ENCODE measurements at places on chromosomes 1 and 21.

- DNase-seq: no peak
These were observed 57.2 kb downstream of the TGFBR3 start for GRCh38 chr1:91828583-91829281.

DNA sequence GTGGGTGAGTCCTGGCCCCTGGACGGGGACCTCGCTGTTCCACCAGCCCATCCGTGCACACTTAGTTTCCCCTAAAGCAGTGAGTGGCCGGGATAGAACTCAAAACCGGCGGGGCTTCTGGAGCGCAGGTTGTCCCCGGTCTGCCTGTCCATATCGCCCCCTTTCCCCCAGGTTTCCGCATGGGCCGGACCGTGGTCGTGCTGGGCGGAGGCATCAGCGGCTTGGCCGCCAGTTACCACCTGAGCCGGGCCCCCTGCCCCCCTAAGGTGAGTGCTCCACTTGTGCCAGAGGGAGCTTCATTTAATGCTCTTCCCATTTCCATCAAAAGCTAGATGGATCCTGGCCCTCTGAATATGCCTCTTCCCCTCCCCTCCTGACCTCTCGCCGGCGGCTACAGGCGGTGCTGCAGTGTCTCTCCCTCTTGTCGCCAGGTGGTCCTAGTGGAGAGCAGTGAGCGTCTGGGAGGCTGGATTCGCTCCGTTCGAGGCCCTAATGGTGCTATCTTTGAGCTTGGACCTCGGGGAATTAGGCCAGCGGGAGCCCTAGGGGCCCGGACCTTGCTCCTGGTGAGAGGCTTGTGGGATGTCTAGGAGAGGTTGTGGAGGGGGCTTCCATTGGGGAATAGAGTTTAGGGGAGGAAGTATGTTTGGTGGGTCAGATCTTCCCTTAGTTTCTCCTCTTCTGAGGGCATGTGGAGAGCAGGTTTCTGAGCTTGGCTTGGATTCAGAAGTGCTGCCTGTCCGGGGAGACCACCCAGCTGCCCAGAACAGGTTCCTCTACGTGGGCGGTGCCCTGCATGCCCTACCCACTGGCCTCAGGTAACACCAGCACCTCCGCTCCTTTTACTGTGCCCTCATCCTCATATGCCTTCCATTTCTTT lies 683 bp downstream of the PPOX start:
- no peak for DNase-seq

DNA sequence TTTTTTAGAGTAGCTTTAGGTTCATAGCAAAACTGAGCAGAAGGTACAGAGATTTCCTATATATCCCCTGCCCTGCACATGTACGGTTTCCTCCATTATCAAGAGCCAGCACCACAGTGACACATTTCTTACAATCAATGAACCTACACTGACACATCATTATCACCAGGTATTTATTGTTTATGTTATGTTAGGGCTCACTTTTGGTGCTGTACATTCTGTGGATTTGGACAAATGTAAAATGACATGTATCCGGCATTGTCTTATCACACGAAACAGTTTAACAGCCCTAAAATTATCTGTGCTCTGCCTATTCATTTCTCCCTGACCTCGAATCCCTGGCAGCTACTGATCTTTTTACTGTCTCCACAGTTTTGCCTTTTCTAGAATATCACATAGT lies 93.7 kb upstream of the DPH5 start:
- DNase-seq: no peak

DNA sequence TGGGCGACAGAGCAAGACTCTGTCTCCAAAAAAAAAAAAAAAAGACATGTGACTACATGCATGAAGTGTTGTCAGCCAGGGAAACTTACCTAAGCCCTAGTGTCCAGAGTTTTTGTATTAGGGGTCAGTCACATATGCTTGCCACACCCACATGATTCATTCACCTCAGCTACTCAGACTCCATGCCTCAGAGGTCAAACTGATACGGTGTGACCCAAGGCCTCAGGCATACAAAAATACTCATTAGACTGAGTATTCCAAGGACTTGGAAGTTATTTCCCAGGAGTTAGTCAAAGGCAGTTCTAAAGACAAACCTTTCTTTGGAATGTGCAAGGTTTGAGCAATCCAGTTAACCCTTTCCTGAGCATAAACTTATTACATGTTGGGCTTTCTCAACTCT lies 6.3 kb upstream of the TRIM33 start:
- DNase-seq: no peak
